ENCODE measurements at places on chromosomes 2 and 18.

DNA sequence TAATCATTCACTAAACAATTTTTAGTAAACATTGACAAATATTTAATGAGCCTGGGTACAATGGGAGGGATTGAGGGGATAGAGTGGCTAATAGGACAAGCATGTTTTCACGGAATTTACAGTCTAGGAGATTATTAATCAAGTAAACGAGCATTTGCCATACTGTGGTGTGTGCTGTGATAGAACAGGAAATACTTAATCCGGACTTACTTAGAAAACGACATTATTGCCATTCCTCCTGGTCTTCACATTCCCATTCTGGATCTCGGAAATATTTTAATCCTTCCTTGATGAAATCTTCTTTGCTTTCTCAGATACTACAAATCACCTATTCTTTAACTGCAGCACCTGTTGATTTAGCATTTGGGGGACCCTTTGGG is 905 bp downstream of the TTLL4 start:
- DNase-seq, result no peak

DNA sequence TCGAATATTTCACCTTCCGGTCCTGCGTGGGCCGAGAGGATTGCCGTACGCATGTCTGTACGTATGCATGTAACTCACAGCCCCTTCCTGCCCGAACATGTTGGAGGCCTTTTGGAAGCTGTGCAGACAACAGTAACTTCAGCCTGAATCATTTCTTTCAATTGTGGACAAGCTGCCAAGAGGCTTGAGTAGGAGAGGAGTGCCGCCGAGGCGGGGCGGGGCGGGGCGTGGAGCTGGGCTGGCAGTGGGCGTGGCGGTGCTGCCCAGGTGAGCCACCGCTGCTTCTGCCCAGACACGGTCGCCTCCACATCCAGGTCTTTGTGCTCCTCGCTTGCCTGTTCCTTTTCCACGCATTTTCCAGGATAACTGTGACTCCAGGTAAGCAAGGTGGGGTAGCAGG is at the start of gene SERPINB5:
TSS of gene SERPINB5 (plus strand) at position 291 of the 400 bp plus-strand sequence. CDS start 7,471 bp downstream, outside the sequence.
- no peak for DNase-seq

- DNase-seq, result no peak
Observed at GRCh38 chr2:20135631-20136050, 84.2 kb upstream of the LAPTM4A start.

DNA sequence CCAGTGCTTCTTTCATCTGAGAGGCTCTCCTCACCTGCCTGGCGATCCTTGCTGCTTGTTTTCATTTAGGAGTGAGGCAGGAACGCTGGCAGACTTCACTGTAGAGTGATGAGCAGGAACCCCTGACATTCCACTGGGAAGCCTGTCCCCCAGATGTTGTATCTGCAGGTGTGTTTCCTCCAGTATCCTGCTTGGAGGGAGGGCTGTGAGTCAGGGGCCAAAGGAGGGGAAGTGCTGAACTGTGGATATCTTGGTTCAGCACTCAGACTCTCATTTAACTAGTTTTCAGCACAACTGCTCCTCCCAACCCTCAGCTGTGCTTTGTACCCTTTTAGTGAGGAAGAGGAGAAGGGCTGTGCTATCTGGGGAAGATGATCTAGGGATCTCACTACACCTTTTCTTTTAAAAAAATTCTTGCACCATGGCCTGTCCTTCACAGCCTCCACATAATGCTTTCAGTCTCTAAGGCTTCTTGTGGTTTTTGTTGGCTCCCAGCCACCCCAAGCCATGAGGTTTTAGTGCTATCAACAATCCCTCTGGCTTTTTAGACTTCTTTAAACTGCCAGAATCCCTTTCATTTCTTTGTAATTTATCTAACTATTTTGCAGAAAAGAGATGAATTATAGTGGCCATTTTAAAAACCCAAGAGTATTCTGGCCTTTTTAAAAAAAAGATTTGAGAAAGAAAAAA is 11.2 kb downstream of the ANKAR start:
- no peak for DNase-seq

DNA sequence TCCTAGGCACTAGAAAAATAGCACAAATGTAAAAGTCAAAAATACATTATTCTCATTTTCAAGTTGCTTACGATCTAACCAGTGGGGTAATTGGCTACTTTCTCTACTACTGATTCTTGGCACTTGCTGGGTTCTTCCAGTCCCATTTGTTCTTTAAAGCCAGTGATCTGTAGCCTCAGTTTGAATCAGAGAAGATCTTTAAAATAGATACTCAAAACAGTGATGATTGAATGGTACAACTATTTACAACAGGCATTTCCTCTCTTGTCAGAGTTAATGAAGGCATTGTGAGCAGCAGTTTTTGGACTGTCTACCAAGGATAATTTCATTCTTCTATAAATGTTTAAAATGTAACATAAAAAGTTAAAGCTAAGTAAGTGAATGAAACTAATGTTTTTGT is 128.3 kb upstream of the FSIP2 start:
- DNase-seq, result no peak

DNA sequence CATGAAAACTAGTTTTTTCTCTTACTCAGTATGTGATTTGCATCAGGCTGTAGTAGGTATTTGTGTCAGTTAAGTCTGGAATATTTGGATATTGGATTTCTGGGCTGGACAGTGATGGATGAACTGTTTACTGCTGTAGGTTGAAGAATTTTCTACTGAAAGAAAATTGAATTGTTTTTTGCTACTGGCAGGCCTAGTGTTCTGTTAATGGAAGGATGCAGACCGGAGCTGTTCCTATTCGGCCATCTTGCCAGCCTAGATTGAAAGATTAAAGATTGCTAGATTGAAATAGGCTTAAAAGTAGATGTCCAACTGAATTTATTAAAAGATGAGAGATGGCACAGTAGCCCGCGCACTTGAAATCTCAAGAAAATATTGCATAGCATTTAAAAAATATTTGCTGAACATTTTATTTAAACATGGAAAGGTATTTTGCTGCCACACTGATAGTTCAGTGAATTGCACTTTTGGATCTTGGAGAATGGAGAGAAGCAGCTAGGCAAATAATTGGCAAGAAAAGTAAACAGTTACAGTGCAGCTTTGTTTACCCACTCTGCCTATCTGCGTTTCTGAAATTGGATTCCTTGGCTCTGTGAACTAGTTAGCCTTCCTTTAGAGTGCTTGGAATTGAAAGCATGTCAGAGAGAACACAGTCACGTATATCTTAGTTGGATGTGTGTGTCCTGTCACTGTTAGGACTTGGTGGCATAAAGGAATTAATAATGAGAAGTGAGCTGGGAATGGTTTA is 54.1 kb downstream of the EPB41L5 start:
- no peak for DNase-seq

- no peak for DNase-seq
Observed at GRCh38 chr2:11102466-11102865, 52.8 kb upstream of the SLC66A3 start.

DNA sequence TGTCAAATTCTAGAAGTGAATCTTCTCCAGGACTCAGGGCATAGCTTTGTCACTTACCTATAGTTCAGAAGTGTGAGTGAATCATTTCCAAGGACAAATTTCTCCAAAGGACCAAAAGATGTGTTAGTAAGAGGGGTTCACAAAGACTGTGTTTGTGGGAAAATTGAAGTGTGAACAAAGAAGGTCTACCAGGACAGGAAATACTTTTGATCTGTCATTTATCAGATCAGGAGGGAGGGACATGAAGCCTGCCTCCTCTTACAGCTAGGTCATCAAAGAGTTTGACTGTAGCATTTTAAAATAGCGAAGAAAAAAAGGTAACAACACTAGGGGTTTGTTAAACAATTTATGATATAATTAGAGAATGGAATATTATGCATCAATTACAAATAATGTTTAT is 2.0 kb upstream of the CD28 start:
- DNase-seq, result no peak

- peak; percentile 50 for DNase-seq
Observed at GRCh38 chr2:108621087-108621559, 86.9 kb downstream of the LIMS1 start.

- no peak for DNase-seq
Observed at GRCh38 chr2:105307146-105307545, 22.4 kb downstream of the TGFBRAP1 start.

- no peak for DNase-seq
Observed at GRCh38 chr18:45325778-45326177, 289.5 kb upstream of the SLC14A2 start.

DNA sequence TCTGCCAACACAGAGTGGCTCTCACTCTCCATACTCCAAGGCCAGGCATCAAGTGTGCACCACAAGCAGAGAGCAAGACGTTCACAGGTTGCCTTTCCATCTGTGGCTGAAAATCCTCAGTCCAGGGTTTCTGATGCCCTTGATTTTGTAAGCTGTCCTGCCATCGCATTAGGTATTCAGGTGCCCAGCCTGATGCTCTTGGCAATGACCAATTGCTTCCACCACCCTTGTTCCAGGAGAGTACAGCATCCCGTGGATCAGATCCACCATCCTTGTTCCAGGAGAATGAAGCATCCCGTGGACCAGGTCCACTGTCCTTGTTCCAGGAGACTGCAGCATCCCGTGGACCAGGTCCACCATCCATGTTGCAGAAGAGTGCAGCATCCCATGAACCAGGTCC is 133.4 kb upstream of the GPC1 start:
- DNase-seq, result no peak

- no peak for DNase-seq
Observed at GRCh38 chr18:79975043-79975442, 10.6 kb downstream of the HSBP1L1 start.

DNA sequence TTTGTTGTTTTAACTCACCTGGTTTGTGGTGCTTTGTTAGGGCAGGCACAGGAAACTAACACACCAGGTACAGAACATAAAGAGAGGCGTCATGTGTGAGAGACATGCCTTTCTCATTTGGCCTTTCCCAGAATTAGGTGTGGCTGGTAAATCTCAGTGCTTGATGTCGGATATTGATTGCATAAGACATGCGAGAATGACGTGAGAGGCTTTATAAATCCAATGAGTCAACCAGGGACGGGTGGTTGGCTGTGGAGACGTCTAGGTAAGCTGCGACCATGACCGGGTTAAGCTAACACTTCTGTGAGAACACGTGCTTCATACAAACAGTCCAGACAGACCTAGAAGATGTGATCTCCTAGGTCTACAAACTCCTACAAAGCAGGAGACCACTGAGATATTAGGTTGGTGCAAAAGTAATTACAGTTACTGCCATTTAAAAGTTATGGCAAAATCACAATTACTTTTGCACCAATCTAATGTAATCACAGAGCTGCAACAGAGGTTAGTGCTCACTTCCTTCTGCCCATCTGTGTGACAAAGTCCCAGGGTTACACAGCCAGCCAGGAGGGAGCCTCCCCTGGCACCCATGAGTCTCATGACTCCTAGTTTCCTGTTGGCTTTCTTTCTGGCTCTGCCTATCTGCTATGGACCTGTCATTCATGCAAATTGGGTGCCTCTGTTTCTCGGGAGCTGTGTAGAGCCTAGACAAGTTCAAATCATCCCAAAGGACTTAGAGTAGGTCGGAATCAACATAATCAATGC is 98.9 kb upstream of the ATP8B1 start:
- DNase-seq, result no peak

- DNase-seq, result no peak
Observed at GRCh38 chr2:133223226-133223625, 345.0 kb downstream of the NCKAP5 start.

- DNase-seq, result no peak
Observed at GRCh38 chr2:166091439-166091838, 36.4 kb downstream of the SCN1A start.

DNA sequence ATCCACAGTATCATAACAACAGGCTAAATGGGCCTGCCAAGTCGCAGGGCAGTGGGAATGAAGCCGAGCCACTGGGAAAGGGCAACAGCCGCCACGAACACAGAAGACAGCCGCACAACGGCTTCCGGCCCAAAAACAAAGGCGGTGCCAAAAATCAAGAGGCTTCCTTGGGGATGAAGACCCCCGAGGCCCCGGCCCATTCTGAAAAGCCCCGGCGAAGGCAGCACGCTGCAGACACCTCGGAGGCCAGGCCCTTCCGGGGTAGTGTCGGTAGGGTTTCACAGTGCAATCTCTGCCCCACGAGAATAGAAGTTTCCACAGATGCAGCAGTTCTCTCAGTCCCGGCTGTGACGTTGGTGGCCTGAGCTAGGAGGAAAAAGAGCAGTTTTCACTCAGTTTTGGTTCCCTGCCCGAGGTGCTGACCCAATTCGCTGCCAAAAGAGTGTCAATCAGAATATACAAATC is 32.2 kb downstream of the KCTD18 start:
- DNase-seq, result no peak

GRCh38 chr2:128028668-128029054 is 802 bp upstream of the SAP130 start:
- DNase-seq, result no peak

GRCh38 chr18:79986726-79987125 is 1.6 kb downstream of the TXNL4A start:
- DNase-seq, result no peak

- DNase-seq, result no peak
Observed at GRCh38 chr18:33745871-33746545, 168.0 kb downstream of the ASXL3 start.

DNA sequence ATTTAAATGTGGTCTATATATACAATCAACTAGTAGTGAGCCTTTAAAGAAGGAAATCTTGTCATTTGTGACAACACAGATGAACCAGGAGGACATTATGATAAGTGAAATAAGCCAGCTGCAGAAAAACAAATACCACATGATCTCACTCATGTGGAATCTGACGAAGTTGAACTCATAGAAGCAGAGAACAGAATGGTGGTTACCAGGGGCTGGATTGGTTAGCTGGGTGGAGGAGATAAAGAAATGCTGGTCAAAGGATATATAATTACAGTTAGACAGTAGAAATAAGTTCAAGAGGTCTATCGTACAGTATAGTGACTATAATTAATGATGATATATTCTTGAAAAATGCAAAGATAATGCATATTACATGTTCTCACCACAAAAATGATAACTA is 267.9 kb downstream of the FBXO15 start:
- no peak for DNase-seq

DNA sequence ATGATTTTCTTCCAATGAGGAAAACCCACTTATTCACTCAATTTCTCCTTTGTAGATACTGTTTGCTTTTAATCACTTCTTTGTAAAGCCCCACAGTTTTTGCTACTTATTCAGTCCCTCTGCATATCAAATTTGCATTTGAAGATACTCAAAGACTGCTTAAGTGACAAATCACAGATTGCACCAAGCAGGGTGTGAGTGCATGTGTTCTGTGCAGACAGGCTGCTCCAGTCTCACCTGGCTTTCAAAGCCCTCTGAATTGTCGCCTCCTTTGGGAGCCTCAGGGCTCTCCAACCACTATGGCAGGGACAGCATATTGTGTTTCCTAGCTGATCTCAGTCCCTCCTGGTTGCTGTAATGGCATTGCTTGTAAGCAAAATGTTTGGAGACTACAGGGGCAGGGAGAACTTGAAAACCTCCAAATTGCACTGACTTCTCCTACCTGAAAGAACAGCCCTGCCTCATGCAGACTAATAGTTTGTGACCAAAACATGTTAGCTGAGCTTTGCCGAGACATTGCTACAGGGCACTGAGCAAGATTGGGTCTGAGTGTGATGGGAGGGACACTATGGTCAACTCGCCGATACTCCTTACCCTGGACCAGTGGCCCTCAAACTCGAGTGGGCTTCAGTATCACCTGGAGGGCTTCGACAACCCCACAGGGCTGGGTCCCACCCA is 96.8 kb downstream of the POLE4 start:
- no peak for DNase-seq

GRCh38 chr2:209512971-209513370 is 89.1 kb downstream of the MAP2 start:
- DNase-seq, result no peak
